ENCODE measurements at places on chromosomes 6 and 20.

DNA sequence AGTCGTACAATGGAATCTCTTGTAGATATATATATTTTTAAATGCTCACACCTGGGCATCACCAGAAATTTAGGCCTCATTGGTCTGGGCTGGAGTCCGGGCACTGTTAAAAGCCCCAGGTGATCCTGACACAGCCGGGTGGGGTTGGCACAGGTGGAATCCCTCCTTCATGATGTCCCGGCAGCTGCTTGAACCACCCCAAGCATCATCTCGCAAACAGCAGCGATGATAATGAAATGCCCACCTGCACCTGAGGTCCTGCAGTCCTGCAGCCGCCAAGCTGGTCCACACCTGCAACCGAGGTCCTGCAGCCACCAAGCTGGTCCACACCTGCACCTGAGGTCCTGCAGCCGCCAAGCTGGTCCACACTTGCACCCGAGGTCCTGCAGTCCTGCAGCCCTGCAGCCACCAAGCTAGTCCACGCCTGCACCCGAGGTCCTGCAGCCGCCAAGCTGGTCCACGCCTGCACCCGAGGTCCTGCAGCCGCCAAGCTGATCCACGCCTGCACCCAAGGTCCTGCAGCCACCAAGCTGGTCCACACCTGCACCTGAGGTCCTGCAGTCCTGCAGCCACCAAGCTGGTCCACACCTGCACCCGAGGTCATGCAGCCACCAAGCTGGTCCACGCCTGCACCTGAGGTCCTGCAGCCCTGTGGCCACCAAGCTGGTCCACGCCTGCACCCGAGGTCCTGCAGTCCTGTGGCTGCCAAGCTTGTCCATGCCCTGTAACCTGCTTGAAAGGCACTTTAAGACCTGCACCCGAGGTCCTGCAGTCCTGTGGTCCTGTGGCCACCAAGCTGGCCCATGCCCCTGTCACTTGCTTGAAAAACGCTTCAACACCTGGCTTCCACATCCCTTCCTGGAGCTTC lies 261.2 kb downstream of the DLL1 start:
- no peak for DNase-seq

DNA sequence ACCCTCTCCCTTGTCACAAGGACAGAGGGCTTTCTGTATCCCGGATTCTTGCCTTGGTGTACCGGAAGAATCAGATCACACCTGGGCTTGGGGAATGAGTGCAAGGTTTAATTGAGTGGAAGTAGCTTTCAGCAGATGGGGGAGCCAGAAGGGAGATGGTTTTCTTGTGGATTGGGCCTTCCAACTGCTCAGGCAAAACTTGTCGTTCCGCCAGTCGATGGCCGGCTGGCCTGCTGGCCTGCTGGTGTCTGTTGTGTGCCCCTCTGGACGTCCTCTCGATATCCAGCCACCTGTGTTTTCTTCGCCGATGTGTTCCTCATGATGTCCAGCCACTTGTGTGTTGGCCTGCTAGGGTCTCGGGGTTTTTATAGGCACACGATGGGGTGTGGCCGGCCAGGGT lies 168.1 kb downstream of the CDKAL1 start:
- DNase-seq: no peak

GRCh38 chr6:47822856-47823554 lies 41.2 kb downstream of the OPN5 start:
- no peak for DNase-seq

- DNase-seq: peak; percentile 43
Observed at GRCh38 chr6:4017834-4018170, 61.1 kb downstream of the FAM217A start.
